ENCODE measurements at places on chromosomes 1 and 21.

DNA sequence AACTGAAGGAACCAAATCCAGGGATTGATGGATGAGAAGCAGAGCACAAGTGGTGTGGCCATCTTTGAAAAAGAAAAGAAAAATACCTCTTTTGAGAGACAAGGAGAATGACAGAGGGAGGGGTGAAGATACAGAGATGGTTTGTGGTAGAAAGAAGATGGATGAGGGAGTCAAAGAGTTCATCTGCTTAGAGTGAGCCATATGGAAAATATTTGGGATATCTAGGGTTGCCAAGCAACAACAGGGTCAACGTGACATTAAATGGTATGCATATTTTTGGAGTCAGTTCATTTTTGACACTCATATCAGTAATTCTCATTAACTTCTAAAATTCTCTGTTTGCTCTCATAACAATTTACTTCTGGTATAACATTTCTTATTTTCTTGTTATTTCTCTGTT lies 50.7 kb downstream of the MACF1 start:
- no peak for DNase-seq

GRCh38 chr1:211473823-211474222 lies 18.1 kb downstream of the RD3 start:
- DNase-seq, result no peak

DNA sequence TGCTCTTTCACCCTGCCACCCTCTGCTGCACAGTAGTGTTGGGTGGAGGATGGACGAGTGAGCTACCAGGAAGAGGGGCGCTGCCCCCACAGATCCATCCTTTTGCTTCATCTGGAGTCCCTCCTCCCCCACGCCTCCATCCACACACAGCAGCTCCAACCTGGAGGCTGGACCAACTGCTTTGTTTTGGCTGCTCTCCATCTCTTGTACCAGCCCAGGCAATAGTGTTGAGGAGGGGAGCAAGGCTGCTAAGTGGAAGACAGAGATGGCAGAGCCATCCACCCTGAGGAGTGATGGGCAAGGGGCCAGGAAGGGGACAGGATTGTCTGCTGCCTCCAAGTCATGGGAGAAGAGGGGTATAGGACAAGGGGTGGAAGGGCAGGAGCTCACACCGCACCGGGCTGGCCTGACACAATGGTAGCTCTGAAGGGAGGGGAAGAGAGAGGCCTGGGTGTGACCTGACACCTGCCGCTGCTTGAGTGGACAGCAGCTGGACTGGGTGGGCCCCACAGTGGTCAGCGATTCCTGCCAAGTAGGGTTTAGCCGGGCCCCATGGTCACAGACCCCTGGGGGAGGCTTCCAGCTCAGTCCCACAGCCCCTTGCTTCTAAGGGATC lies 8.5 kb downstream of the CHRNB2 start:
- no peak for DNase-seq

DNA sequence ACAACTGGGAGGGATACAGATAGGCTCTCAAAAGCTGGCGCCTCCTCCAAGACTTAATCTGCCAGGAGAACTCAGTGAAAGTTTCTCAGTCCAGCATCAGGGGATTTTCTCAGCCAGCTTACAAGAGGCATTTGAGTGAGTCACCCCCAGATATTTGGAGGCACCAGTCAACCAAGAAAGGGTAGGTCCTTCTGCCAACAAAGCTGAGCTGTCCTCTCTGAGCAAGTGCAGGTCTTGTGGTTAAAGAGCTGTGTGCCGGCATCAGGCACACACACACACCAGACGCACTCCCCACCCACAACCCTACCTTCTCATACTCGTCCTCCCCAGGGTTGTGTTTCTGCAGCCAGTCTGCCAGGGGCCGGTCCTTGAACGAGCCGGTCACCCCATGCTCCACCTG lies 27.0 kb upstream of the PPP1R15B start:
- DNase-seq, result no peak

DNA sequence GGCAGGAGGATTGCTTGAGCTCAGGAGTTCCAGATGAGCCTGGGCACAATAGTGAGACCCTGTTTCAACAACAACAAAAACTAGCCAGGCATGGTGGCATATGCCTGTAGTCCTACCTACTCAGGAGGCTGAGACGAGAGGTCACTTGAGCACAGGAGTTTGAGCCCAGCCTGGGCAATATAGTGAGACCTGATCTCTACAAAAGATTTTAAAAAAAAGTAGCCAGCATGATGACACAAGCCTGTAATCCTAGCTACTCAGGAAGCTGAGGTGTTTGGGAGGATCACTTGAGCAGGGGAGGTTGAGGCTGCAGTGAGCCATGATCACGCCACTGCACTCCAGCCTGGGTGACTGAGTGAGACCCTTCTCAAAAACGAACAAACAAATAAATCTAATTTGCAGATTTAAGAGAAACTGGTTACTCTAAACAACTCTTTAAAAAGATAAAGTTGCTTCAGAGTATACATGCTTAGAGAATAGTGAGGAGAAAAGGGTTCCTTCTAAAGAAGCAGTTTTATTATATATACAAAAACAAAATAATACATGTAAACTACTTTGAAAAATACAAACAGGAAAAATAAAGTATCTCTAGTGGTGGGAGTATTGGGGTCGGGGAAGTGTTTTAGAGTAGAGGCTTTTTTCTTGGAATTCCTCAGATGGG lies 88.4 kb downstream of the ADCY10 start:
- no peak for DNase-seq

Data from activated T-cell treated with anti-CD3 and anti-CD28 coated beads, Interleukin-2, amount 50 U/mL, for 1 hour (primary cell).